ENCODE measurements at places on chromosomes 2 and 18.

- DNase-seq: no peak
Observed at GRCh38 chr2:46493241-46493970, 14.0 kb downstream of the TMEM247 start.

DNA sequence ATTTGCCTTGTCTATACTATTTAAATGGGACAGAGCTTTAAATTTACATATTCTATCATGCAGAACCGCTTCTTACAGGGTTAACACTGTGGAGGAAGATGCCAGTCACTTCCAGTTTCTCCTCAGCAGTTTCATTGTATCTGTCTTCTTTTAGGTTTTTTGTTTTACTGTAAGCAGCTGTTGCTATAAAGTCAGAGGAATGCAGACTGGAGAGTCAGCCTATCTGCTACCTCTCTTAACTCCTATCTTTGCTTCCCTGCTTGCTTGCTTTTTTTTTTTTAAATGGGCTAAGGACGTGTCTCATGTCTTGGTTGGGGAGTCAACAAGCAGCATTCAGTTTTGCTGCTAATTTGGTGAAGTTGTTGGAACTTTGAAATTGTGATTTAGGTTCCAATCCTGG, 8.9 kb downstream of the EPC2 start:
- peak; percentile 27 for DNase-seq

- DNase-seq: no peak
Observed at GRCh38 chr18:59814891-59815290, 84.9 kb upstream of the PMAIP1 start.

DNA sequence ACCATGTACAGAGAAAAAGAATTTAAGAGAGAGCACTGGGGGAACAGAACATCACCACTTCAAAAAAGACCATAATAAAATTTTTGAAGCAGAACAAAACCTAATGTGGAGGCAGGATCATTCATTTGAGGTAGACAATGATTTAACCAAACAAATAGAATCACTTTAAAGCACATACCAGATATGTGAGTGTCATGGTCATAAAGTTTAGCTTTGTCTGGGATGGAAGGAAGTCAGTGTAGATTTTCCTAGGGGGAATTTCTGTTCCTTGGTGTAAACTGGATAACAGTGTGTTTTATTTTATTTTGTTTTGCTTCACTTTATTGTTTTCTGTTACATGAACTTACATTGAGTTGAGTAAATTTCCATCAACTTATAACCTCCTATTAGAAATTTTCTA, 120.8 kb downstream of the CRIM1 start:
- no peak for DNase-seq

DNA sequence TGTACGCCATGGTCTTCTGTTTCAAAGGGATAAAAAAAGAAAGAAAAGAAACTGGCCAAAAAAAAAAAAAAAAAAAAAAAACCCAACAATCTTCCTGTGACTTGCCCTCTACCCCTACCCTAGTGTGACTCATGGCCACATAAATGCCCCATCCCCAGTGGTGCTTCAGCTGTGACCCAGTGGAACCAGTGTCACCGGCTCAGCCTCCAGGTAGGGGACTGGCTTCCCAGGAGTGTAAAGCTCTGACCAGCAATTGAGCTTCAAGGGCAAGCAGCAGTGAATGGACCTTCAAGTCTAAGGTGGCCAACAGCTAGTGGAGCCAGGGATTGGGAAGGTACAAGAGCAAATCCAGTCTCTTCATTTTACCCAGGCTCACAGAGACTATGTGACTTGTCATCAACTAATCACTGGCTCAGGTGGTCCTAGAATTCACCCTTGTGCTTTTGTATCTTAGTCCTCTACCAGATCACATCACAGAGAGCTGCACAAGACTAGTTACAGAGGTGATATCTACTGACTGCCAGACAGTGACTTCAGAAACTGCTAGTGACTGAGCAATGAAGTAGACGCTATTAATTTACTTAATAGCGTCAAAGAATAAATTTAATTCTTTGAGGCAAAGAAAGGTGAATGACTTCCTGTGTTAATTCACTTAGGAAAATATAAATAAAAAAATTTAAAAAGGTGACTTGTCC, 1.3 kb upstream of the TGFBRAP1 start:
- no peak for DNase-seq

GRCh38 chr2:67650291-67651133, 253.4 kb downstream of the ETAA1 start:
- peak; percentile 12 for DNase-seq

DNA sequence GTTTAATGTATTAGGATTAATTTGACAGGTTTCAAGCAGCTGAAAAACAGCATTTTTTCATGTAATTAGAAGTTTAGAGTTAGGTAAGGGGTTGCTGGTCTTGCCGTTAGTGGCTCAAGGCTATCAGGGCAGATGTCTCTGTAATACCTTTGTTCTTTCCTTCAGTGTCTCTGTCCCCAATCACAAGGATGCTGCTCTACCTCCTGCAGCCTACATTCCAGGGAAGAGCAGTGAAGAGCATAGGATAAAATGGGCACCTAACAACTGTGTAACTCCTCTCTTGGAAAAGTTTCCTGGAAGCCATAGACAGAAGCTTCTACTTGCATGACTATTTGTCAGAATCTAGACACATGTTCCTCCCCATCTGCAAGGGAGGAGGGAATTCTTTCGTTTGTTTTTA, 9.4 kb upstream of the SERPINB7 start:
- DNase-seq: no peak

GRCh38 chr18:45059695-45060094, 379.0 kb downstream of the SETBP1 start:
- no peak for DNase-seq

GRCh38 chr2:226601881-226602662, 197.5 kb downstream of the IRS1 start:
- no peak for DNase-seq

DNA sequence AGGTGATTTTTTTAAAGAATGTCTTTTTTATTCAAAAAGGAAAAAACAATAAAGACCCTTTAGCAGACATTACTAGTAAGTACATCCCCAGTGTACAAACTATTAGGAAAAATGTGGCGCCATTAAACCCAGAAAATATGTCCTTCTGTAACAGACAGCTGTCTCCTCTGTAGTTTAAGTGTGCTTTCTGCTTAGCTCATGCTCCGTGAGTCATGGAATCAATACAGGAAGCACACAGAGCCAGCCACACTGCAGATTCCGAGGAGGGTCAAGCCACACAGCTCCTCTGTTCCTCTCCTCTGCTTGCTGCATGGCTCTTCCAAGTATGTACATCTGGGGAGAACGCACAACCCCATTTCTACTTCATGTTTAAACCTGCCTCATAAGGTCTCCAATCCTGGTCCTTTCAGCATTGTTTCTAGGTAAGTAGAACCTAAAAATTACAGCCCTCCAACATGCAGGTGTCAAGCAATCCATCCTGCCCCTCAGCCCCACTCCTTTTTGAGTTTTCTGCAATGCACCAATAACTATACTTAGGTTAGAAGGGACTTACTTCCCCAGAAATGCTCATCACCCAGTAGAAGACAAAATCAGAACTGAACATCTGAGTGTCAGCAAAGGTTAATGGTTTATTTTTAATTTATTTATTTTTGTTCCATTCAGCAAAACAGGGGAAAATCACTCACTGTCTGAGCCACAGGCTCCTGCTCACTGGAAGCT, 37.5 kb downstream of the ACVR1 start:
- peak; percentile 90 for DNase-seq

- no peak for DNase-seq
Observed at GRCh38 chr2:31136732-31137131, 1.5 kb downstream of the GALNT14 start.

GRCh38 chr18:8871489-8871888, 166.1 kb downstream of the MTCL1 start:
- DNase-seq: peak; percentile 91

- DNase-seq: no peak
Observed at GRCh38 chr2:8303322-8303832, 378.5 kb upstream of the ID2 start.

DNA sequence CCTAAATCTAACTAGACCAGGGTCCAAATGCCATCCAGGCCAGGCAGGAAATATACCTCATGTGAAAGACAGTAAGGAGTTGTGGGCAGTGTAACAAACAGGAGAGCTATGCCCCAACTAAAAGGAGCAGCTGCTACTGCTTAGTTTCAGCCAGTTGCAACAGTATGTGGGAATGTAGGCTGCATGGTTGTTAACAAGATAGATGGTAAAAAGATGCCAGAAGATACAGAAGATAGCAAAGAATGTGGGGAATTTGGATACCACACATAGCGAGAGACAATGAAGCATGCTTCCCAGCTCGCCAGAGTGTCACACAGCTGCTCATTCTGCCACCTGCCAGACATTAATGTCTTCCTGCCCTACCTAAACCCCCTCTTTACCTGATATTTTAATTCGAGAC, 39.4 kb upstream of the CYBRD1 start:
- DNase-seq: no peak

- no peak for DNase-seq
Observed at GRCh38 chr2:17540813-17541530, 476 bp downstream of the VSNL1 start.

DNA sequence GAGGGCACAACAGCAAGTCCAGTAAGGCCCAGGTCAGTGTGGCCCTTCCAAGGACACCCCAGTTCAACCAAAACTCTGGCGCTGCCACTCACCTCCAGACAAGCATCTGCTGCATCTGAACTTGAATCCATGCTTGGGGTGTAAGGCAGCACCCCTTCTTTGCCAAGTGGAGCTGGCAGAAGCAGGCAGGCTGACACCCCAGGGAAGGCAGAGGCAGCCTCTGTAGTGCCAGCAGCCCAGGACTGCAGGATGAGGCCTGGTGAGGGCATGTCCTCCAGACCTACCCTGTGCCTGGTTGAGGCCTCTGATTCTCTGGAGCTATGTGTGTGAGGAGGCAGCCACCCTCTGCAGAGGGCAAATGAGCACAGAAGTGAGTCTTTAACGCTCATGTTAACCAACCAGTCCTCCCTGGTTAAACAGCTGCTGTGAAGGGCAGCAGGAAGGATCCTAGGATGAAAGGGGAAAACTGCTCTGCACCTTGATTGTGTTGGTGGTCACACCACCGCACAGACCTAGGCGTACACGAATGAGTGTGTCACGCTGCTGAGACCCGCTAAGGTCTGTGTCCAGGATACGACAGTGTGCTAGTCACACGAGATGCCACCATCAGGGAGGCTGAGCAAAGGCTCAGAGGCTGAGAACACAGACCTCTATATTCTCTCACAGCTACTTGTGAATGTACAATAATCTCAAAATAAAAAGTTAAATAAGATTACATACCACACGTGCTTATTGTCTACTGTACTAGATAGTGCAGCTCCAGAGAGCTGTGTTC, 2.2 kb downstream of the PARD6G start:
- DNase-seq: no peak

- DNase-seq: no peak
Observed at GRCh38 chr18:29737620-29738019, 1304.9 kb downstream of the DSC3 start.

DNA sequence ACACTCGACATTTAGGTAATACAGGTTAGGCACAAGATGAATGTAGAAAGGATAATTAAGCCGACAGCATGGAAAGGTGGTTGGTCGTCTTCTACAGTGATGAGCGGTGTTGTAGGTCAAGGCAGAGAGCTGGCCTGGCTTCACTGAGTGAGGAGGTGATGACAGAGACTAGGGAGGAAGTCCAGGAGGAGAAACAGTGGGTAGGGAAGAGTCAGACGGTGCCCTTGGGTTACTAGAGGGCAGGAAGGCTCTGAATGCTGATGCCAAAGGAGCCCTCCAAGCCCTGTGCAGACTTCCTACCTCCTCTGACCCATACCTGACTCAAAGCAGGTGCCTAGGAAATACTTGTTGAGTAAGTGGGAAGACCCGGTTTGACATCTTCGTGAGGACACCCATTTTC, 100.8 kb downstream of the ITGB1BP1 start:
- no peak for DNase-seq

GRCh38 chr2:162065767-162066166, 8.2 kb downstream of the DPP4 start:
- DNase-seq: no peak
